NCI-H1436 (cell line): ENCODE measurements at places on chromosomes 11 and 22.
A peak's percentile ranks its signal among the peaks of the same experiment; 100 is the strongest.

DNA sequence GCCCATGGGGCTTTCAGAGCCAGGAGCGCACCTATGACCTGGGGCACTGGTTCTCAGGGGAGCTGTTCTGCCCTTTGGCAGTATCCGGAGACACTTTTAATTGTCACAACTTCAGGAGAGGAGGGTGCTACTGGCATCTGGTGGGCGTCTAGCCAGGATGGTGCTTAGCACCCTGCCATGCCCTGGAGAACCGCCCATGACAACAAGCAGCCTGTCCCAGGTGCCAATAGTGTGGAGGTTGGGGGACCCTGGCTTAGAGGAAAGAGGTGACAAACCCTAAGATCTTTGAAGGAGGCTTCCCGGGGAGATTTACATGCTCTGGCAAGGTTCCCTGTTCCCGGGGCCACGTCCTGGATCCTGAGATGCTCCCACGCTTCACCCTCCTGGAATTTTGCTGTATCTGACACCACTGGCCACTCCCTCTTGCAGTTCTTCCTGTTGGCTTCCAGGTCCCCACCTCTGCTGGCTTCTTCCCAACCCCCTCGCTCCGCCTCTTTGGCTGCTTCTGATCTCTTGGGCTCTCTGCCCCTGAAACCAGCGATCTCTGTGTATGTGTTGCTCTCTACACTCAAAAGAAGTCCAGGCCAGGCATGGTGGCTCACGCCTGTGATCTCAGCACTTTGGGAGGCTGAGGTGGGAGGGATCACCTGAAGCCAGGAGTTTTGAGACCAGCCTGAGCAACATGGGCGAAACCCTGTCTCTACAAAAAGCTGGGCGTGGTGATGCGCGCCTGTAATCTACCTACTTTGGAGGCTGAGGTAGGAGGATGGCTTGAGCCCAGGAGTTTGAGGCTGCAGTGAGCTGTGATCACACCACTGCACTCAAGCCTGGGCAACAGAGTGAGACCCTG, 31.1 kb downstream of the FADS3 start:
- no peak for DNase-seq

GRCh38 chr11:83158357-83158786, 1.4 kb downstream of the PCF11 start:
- DNase-seq = no peak

- DNase-seq = peak; percentile 82
These were observed 6.4 kb downstream of the LTBP3 start for GRCh38 chr11:65551572-65552387.

DNA sequence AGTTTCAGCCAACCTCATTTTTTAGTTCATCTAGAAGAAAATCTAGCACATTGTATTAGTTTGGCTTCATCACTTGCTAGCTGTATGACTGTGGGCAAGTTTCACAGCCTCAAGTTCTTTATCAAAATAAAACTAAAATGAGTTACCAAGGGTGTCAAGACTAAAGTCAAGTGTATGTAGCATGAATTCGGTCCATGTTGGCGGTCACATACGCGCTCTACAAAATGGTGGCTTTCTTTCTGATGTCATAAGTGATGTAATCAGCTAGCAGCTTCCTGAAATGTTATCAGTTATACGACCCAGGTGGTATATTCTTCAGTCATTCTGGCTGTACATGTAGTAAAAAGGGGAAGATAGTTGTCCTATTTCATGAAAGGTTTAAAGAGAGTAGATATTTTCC, 50.5 kb downstream of the POLD3 start:
- no peak for DNase-seq

DNA sequence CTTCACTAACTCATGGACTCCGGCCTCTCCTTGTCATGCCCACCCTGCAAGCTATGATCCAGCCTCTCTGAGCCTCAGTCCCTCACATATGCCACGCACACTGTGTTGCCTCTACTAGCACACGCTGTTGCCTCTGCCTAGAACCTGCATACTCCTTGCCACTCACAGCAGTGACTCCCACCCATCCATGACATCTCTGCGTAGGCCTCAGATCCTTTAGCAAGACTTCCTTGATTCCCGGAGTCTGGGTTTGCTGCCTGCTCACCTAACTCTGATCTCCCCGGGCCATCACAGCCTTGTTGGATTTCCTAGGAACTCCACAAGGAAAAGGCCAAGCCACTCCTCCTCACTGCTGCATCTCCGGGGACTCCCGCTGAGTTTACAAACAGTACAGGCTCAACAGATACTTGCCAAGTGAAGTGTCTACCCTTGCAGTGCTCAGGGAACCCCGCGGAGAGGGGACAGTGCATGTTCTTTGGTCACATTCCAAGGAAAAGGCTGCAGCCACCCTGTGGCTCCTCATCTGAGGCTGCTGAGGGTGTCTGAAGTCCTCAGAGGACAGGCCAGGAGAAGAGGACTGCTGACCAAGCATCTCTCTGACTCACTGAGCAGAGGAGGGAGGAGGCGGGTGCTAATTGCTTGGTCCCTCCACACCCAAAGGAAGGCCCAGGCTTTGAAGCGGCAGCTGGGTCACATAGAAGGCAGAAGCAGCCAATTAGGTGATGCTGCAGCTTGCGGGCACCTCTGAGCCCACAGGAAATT, 42.4 kb upstream of the NAV2 start:
- no peak for DNase-seq

DNA sequence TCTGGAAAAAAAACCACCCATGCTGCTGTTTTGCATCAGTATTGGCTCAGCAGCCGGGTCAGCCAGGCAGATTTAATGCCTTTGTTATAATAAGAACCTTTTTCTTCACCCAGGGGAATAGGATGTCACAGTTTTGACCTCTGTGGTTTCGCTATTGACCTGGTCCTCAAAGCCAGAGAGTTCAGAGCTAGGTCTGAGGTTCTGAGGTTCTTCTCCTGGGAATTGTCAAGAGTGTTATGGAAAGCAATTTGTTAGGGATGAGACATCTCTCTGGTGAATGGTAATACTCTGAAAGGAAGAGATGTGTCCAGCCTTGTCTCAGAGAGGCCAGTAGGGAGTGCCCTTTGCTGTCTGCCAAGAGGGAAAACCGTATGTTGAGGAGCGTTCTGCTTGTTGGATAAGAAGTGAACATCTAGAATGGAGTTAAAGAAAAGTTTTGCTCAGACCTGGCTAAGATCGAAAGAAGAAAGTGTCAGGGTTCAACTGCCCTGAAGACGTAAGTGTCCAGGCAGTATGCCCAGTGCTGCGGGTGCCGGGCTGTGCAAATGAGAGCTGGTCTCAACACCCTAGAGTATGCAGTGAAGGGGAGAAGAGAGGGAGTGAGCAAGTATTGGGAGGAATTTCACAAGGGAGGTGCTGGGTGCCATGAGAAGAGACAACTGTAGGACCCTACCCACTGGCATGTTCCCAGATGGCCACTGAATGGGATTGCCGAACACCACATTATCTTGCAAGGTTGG, 150.9 kb upstream of the TTC12 start:
- DNase-seq = no peak

DNA sequence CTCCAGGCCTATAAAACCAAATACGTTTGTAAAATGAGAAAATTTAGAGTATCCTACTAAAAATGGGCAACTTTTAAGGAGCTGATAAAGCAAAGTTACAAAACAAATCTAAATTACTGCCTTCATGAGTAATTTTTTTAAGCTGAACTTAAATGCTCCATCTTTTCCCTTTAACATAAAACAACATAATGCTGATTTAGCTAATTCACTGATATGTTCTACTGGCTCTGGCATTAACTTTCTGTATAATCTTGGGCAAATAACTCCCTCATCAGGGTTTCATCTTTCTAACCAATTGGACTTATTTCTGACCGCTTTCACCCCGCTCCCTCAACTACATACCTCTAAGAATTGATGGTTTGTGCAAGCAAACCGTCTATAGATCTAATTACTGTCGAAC, 362 bp downstream of the OR10A3 start:
- no peak for DNase-seq

DNA sequence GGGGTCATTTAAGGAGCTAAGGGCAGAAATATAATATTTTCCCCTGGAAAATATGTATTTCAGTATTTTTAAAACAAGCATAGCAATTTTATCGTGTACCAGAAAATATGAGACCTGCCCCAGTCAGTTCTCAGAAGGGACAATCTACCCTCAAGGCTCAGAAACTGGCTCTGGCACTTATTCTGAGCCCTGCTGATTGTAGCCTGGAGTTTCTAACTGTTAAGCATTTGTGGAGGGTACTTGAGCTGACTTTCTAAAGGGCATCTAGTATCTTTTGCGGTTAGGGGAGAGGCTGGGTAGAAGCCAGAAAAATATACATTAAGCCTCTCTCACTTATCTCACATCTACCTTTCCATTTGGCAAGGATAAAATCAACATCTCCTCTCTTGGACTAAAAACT, 71.3 kb upstream of the FSHB start:
- DNase-seq = no peak

- peak; percentile 22 for DNase-seq
These were observed 1144.5 kb upstream of the CCDC90B start for GRCh38 chr11:84430661-84431060.

- no peak for DNase-seq
These were observed 14.6 kb downstream of the TRMU start for GRCh38 chr22:46350121-46350520.

DNA sequence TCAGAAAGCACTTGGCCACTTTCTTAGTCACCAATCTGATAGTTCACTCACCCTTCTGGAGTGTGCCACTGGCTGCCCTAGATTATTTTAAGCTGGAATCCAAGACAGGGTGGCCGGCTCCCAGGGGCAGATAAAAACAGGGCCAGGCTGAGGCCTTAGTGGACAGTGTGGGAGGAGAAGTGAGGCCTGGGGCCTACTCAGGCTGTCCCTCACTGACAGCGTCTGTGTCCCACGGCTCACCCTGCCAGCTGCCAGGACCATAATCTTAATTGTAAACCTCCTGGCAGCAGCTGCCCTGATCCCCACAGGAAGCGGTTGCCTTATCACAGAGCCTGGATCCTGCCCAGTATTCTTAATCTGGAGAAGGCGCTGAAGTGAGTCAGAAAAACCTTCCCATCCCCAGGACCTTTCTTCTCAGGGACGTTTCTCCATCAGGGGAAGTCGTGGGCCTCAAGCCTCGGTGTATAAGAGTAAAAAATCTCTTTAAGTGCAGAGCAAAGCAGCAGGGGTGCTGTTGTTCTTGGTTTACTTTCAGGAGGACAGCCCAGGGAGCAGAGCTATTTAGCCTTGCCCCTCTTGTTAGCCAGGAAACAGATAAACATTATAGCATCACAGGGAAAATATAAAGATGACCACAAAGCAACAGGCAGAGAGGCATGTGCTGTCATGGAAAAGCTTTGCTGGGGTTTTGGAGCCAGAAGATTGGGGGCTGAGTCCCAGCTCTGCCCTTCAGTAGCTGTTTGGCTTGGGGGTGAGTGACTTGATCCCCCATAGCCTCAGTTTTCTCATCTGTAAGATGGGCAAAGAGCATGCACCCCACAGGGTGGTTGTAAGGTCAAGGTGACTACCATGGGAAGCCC, 39.6 kb downstream of the TSPAN18 start:
- DNase-seq = no peak

GRCh38 chr11:103730131-103730940, 306.1 kb upstream of the DDI1 start:
- no peak for DNase-seq

DNA sequence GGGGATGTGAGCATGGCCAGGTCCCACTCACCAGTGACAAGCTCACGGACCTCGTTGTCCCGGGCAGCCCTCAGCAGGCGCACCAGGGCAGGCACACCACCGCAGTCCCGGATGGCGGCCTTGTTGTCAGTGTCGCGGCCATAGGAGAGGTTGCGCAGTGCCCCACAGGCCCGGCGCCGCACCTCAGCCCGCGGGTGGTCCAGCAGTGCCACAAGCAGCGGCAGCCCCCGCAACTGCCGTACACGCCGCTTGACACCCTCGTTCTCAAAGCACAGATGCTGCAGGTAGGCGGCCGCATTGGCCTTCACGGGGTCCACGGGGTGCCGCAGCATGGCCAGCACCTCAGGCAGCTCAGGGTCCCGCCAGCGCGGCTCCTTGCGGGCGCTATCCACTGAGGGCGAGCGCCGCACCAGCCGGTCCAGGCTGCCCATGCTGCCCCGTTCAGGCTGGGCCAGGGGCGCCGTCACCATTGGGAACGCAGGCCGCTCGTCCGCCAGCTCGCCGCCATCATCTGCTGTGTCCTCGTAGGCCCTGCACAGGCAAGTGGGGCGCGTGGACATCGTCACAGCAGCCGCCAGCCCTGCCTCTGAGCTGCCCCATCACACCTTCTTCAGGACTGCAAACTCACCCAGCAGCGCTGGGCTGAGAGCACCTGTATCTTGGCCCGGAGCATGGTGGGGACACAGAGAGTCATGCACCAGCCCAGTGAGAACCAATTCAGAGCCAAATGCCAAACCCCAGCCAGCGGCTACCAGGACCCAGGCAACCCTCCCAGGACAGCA, 36.7 kb downstream of the ARVCF start:
- no peak for DNase-seq

DNA sequence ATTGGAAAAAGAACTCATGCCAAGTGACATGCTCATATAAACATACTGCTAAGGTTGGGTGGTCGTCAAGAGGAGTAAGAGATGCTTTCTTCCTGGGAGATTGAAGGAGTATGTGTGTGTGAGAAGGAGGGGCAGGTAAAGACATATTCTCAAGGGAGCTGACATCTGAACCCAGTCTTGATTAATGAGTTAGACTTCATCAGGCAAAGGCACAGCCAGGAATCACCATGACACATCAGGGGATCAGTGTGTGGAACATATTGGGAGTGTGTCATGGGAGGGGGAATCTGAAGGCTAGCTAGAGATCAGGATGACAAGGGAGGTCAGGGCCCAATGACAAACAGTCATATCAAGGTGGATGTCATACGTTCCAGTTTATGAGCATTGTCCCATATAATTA, 14.9 kb downstream of the CNTF start:
- DNase-seq = no peak

GRCh38 chr11:72432347-72433287, 1.7 kb downstream of the CLPB start:
- DNase-seq = no peak

DNA sequence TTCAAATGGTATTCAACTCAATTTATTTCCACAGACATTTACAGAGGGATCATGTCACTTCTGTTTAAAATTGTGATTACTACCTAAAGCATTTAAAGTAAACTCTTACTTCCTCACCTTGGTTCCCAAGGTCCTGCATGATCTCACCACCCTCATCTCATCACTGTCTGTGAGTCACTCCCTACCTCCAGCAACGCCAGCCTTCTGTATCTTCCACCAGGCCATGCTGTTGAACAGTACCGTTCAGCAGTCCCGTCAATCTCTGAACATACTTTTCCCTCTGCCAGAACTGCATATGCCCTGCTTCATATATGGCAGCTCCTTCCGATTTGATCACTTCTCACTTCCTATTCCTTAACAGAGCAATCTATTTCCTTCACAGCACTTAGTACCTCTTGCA, 2.0 kb downstream of the FBXO3 start:
- no peak for DNase-seq
